ENCODE measurements at places on chromosomes 3 and 15. TPM values are rescaled to one million over a fixed set of nuclear protein-coding genes. Genes with fewer than 3 reads are reported as not detected.

- DNase-seq: no peak
These were observed 26.1 kb downstream of the GOLGB1 start for GRCh38 chr3:121723485-121723884.

DNA sequence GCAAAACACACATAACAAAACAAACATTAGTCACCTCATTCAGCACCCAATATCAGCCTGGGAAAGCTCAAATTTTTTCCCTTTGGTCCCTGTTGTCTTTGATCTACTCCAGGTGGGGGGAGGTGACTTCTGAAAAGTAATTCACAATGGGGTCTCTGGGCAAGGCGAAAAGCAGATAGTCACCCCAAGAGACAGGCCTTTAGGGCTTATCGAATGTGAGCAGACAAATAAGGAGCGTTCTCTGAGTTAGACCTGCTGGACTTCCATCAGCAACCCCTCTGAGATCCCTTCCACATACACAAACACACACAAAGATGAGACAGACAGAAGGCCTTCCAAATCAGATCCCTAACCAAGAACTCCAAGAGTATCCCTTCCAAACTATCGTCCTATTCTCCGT is 171.0 kb upstream of the SMAD3 start:
- no peak for DNase-seq

DNA sequence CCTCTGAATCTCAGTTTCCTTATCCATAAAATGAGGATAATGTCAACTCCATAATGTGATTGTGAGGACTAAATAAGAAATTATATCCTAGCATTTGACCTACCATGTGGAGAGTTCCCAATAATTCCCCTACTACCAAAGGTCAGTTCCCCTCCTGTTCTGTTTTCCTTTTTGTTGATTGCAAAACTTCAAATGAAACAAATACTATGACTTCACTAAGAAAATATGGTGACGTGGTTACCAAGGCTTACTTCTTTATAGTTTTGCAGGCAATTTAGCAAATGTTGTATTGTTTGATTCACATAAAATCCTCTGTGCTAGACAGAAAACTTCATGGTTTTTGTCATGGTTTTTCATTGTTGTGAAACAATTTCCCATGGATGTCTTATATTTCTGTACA is 153.8 kb upstream of the RORA start:
- DNase-seq: no peak

GRCh38 chr3:16587047-16587680 is 18.1 kb downstream of the DAZL start:
- DNase-seq: no peak

- DNase-seq: no peak
These were observed 640.9 kb downstream of the SQOR start for GRCh38 chr15:46275701-46276100.

- no peak for DNase-seq
These were observed 276.1 kb upstream of the GOLGA6L4 start for GRCh38 chr15:83959477-83959876.

- DNase-seq: no peak
These were observed 224.9 kb upstream of the ZNF717 start for GRCh38 chr3:76010252-76010651.

The IGF1R gene
- 190 TPM for total RNA-seq

The SLC12A1 gene
- not detected for total RNA-seq

The LDHAL6B gene
- 6.0 TPM for total RNA-seq

The CD96 gene
- 0.45 TPM for total RNA-seq

The C3orf49 gene
- total RNA-seq: not detected

The GOLGA8Q gene
- total RNA-seq: 1.5 TPM

The TNFAIP8L3 gene
- total RNA-seq: 0.87 TPM

All from prostate gland (tissue), 2 donors.